ENCODE measurements at places on chromosomes 4 and X.

- no peak for DNase-seq
These were observed 1071.8 kb downstream of the CCSER1 start for GRCh38 chr4:91198951-91199350.

GRCh38 chrX:148540671-148541583 is 40.5 kb downstream of the AFF2 start:
- no peak for DNase-seq

GRCh38 chrX:152913910-152914309 is 16.0 kb downstream of the ZNF185 start:
- no peak for DNase-seq

- no peak for DNase-seq
These were observed 430.3 kb upstream of the MAOA start for GRCh38 chrX:43225626-43226328.

DNA sequence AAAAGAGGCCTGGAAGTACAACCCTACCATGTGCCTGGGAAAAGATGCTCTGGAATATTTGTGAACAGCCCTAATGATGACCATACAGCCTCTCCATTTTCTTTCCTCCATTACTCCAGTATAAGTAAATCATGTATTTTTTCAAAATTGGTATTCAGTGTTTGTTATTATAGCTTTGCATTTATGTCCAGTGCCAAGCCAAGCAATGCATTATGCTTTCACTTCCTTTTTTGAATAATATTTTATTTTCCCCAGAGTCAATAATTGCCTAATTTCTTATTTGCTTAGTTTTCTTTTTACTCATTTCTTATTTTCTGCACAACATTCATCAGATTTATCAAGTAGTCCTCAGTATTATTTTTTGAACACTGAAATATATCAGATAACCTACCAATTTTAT is 49.3 kb upstream of the EOLA2 start:
- DNase-seq: no peak

- no peak for DNase-seq
These were observed 15.3 kb downstream of the CEP135 start for GRCh38 chr4:55964046-55964445.

DNA sequence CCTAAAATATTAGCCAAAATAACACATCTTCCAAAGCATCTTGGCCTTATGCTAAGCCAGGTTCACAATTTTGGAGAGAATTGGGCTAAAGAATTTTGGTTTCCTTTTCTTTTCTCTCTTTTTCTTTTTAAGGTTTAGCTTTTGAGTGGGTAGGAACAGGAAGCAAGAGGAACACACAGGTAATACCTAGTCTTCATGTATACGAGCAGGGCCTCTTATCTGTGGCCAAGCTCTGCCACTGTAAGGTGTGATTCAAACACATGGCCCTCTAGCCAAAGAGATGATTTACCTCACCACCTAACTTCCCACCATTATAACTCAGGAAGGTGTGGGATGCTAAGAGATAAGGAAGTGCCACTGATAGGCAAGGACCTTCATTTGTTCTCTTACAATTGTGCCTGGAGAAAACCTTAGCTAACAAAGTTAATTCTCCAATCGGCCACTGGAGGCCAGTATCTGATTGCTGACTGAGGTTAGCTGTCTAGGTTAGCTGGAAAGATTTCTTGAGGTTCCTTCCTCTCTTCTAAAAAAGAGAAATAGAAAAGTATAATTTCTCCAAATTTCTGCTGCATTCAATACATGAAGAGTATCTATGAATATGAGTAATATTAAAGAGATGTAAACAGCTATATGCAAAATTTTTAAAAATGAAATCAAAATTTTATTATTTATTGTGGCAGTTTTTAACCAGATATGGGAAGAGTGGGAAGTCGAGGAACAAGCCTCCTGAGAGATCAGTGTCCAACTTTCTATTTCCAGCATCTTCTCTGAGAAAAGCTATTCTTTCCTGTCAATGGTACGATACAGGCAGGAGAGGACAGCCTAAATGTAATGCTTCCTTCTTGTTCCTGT is 30.1 kb upstream of the BBS7 start:
- DNase-seq: peak; percentile 40

GRCh38 chrX:110146521-110146920 is 143.6 kb downstream of the TMEM164 start:
- DNase-seq: no peak

DNA sequence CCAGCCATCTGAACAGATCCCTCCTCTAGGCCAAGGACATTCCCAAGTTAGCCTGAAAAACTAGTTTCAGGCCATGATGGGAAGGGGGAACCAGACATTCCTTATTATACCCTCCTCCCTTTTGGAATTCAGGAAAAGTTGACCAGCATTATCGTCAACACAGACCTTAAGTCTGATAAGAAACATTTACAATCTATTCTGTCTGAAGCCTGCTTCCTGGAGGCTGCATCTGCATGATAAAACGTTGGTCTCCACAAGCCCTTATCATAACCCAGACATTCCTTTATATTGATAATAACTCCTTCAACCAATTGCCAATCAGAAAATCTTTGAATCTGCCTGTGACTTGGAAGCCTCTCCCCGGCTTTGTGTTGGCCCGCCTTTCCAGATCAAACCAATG is 44.3 kb downstream of the EFHC2 start:
- DNase-seq: no peak

Measured in T-helper 17 cell (primary cell).